Fibroblast of lung (primary cell): ENCODE measurements at places on chromosomes 4 and X. TPM values are rescaled to one million over a fixed set of nuclear protein-coding genes. Genes with fewer than 3 reads are reported as not detected.

DNA sequence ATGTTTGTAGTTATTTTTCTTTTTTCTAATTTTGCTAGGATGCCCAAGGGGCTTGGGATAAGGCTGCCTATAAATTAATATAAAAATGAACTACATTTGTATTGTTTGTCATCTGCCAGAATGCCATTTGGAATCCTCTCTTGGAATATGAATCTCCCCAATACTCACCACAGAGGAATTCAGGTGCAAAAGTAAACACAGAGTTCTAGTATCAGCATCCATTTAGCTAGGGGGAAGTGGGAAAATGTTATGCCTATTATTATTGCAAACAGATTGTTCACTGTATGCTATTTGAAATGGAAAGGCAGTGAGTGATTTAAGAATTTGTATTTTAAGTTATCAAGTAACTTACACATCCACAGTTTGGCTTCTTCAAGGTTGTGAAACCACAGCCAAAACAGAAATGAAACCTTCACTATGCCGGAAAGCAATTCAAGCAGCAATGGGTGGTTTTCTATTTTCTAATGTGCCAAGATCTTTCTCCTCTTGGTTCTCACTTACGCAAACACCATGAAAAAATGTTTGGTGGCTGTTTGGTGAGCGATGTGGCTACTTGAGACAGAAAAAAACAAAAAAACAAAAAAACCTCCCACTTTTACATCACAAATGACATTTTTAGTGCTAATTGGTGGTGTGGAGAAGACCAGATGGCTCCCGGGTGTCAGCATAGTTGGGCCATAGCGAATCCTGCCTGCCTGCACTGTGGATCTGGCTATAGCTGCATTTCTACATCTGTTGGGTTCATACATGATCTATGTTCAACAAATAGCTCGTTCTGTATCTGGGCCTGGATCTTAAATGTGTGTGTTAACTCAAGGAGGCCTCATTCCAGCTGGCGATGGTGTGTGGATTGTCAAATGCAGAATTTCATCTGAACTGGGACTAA lies 200.8 kb upstream of the GIMD1 start:
- no peaks in the 10 kb centered on the region for H3K27me3 ChIP-seq
- no peaks in the 10 kb centered on the region for H3K4me1 ChIP-seq
- peak overlapping the region; percentile 22 for H3K27ac ChIP-seq
- H3K36me3 ChIP-seq: no peaks in the 10 kb centered on the region
- H3K4me3 ChIP-seq: peak overlapping the region; percentile 3

DNA sequence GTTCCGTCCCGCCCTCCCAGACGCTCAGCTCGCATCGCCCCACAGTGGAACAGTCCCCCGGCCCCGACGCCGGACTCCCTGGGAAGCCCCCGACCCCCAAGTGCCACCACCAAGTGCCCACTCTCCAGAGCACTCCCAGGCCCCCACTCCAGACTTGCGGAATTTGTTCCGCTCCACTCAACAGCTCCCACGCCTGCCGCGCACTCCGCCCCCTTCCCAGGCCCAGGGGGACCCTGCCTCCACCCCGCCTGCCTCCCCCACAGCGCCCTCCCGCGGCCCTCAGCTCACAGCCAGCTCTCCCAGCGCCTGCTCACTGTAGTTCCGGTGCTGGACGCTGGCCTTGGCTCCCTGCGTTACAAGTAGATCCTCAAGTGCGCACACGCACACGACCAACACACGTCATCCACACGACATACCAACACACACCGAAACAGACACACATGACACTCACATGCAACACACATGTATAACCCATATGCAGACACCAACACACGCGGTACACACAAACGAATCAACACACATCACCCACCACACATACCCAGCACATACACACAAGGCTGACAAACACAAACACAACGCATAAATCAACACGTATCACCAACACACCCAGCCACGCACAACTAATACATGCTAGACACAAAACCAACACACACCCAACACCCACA lies 8.0 kb downstream of the MSX1 start:
- H3K36me3 ChIP-seq: peaks cover 8% of the 10 kb centered on the region
- H3K4me1 ChIP-seq: no peaks in the 10 kb centered on the region
- no peak for DNase-seq
- H3K27me3 ChIP-seq: peaks cover 74% of the 10 kb centered on the region
- H3K27ac ChIP-seq: no peak overlapping the region

DNA sequence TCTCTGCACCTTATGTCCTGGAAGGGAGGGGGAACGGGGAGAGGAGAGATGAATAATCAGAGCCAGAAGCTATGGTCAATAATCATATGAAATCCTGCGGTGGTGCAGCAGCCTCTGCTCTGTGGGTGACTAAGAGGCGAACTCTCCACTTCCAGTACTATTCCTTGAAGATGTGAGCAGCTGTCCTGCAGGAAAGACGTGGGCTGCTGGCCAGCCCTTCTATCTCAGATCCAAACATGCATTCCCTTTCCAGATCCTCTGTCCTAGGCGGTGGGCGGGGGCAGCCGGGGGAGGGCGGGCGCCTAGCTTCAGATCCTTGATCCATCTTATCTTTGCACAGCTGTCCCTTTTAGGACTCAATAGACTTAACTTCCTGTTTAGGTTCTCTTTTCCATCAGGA lies 34.5 kb downstream of the SPINK2 start:
- DNase-seq: peak; percentile 90
- no peak overlapping the region for H3K27ac ChIP-seq
- H3K4me1 ChIP-seq: no peaks in the 10 kb centered on the region
- H3K27me3 ChIP-seq: peaks cover 3% of the 10 kb centered on the region
- H3K36me3 ChIP-seq: no peaks in the 10 kb centered on the region

DNA sequence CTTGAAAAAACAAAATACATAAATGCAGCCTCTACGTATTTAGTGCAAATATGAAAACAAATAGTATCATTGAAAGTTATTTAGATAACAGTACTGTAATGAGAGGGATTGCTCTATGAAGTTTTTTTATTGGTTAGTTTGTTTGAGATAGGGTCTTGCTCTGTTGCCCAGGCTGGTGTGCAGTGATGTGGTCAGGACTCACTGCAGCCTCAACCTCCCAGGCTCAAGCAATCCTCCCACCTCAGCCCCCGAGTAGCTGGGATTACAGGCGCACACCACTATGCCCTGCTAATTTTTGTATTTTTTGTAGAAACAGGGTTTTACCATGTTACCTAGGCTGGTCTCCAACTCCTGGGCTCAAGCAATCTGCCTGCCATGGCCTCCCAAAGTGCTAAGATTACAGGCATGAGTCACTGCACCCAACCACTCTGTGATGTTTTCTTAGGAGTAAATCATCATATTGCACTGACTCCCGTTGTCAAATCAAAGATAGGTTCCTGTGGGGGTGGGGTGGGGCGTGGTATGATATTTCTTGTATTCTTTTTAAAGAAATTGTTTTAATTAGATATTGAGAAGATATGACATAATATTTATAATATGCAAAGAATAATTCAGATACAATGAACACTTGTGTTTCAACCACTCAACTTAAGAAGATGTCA lies 75.8 kb downstream of the ATG4A start:
- H3K27me3 ChIP-seq: no peaks in the 10 kb centered on the region
- DNase-seq: peak; percentile 55
- no peak overlapping the region for H3K27ac ChIP-seq
- H3K4me3 ChIP-seq: no peak overlapping the region

GRCh38 chr4:102247041-102247440 lies 98.2 kb downstream of the SLC39A8 start:
- no peak overlapping the region for H3K27ac ChIP-seq
- no peaks in the 10 kb centered on the region for H3K27me3 ChIP-seq

DNA sequence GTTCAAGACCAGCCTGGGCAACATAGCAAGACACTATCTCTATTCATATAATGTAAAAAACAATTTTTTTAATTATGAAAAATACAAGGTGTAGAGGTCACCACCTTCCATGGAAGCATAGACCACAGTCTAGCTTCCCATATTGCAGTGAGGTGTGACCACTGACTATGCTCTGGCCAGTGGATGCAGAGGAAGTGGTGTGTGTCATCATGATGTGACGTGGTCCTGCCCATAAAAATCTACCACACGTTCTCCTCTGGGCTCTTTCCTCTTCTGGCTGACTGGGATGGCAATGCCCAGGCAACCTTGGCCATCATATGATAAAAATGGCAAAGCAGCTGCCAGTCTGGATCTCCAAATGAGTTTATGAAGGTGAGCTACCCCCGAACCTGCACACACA lies 65.7 kb downstream of the RBM47 start:
- no peaks in the 10 kb centered on the region for H3K4me1 ChIP-seq
- peak; percentile 37 for DNase-seq
- no peaks in the 10 kb centered on the region for H3K36me3 ChIP-seq
- no peak overlapping the region for H3K27ac ChIP-seq
- H3K27me3 ChIP-seq: no peaks in the 10 kb centered on the region

- H3K36me3 ChIP-seq: no peaks in the 10 kb centered on the region
- H3K4me3 ChIP-seq: no peak overlapping the region
- no peak overlapping the region for H3K27ac ChIP-seq
- no peak for DNase-seq
Measured at GRCh38 chr4:74433541-74434172, 11.3 kb upstream of the AREG start.

- no peaks in the 10 kb centered on the region for H3K27me3 ChIP-seq
- H3K4me3 ChIP-seq: peak within 1 kb of the TSS; percentile 95
- H3K36me3 ChIP-seq: no peaks in the 10 kb centered on the region
Measured at GRCh38 chrX:43656005-43656494, at the start of gene MAOA. MAOA (plus strand) TSS chrX:43656299; CDS start chrX:43656342, 43 bp downstream.

GRCh38 chrX:129790146-129790545 lies 10.4 kb downstream of the SASH3 start:
- H3K27ac ChIP-seq: no peak overlapping the region
- no peaks in the 10 kb centered on the region for H3K4me1 ChIP-seq
- no peaks in the 10 kb centered on the region for H3K27me3 ChIP-seq
- H3K36me3 ChIP-seq: no peaks in the 10 kb centered on the region

DNA sequence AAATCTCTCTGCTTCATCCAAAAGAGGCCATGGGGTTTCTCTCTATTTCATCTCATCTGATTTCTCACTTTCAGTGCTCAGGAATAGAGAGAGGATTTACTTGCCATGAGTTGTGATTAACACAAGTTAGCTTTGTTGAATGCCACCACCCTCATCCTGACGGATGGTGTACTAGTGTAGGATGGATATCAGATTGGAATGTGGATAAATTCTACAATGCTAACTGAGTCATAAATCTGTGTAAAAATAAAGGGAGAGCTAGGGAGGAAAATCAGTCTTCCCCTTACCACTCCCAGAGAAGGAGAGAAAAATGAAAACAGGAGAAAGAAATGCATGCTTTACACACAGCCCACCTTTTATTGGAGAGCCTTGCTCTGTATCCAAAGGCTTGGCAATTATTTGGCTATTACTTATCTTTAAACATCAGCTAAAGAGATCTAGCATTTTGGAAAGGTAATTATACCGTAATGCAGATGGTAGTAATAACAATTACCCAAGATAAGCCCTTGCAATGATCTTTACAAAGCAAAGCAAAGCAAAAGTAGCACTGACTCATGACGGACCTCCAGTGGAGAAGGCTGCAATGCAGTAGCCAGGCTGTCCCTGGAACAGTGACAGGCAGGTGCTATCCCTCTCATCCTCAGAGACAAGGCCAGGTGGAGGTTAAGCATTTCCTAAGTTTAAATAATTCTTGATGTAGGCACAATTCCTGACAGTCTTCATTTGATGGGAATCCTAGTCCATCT lies 306.3 kb upstream of the PPARGC1A start:
- H3K4me3 ChIP-seq: no peak overlapping the region
- H3K4me1 ChIP-seq: no peaks in the 10 kb centered on the region
- DNase-seq: peak; percentile 53
- H3K36me3 ChIP-seq: no peaks in the 10 kb centered on the region
- no peaks in the 10 kb centered on the region for H3K27me3 ChIP-seq
- H3K27ac ChIP-seq: no peak overlapping the region

DNA sequence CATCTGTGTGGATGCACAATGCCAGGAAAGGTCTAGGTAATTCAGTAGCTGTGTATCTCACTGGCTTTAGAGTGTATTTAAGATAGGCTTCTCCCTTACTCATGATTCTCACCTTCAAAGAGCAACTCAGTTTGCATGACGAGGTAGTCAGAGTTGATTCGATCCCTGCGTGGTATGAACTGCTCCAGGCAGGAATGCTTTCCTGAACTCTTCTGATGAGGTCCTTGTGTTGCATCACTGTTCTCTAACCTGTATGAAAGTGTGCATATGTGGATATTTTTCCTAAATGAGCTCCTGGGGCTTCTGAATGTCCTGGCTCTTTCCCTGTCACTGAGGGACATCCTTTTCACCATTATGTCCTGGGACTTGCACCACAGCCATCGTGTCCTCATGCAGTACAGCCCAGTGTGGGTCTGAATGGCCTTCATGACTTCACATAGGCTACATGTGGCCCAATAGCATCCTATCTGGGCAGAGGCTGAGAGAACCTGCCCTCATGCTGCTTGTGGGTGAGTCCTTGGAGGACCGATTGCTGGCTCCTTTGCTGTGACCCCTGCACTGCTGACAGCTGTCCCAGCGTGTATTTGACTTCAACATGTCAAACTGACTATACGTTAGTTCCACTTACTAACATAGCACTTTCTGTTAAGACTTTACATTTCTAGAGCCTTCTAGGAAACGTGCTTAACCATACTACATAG lies 65.3 kb upstream of the WDR1 start:
- no peaks in the 10 kb centered on the region for H3K4me1 ChIP-seq
- no peaks in the 10 kb centered on the region for H3K36me3 ChIP-seq
- H3K27ac ChIP-seq: peak overlapping the region; percentile 13
- no peaks in the 10 kb centered on the region for H3K27me3 ChIP-seq
- H3K4me3 ChIP-seq: no peak overlapping the region

DNA sequence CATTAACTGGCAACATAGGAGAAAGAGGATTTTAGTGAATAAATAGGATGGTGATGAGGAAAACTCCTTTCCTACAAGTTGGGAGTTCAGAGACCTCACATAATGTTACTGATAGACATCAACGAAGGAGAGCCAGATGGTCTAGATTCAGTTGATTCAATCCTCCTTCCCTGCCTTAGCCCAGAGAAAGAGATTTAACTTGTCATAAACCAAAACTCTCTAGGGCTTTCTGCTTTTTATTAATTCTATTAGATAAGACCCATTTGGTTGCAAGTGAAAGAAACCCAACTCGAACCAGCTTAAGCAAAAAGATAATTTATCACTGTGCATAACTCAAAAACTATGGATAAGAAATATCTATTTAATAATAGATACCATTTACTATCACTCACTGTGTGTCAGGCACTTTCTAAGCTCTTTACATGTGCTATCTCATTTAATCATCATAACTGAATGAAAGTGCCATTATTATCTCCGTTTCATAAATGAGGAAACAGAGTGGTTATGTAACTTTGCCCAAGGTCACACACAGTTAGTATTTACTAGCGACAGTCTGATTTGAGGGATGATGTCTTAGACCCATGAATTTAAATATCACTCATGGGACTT lies 4.3 kb upstream of the UNC5C start:
- DNase-seq: no peak
- no peak overlapping the region for H3K4me3 ChIP-seq
- H3K36me3 ChIP-seq: no peaks in the 10 kb centered on the region
- no peaks in the 10 kb centered on the region for H3K4me1 ChIP-seq
- no peak overlapping the region for H3K27ac ChIP-seq
- peaks cover 2% of the 10 kb centered on the region for H3K27me3 ChIP-seq

GRCh38 chr4:83378419-83378818 lies 43.8 kb upstream of the HPSE start:
- DNase-seq: no peak
- no peaks in the 10 kb centered on the region for H3K36me3 ChIP-seq
- no peak overlapping the region for H3K4me3 ChIP-seq
- H3K27me3 ChIP-seq: no peaks in the 10 kb centered on the region
- no peaks in the 10 kb centered on the region for H3K4me1 ChIP-seq

CENPI gene
- total RNA-seq: 4.9 and 11.2 TPM in 2 replicates

SLC39A8 gene
- total RNA-seq: 4.5 and 8.5 TPM in 2 replicates

TCP11X2 gene
- not detected in 2 replicates for total RNA-seq

VCX gene
- total RNA-seq: not detected in 2 replicates

RBM46 gene
- total RNA-seq: under 0.01 TPM in 1 of 2 replicates, not detected in the other

FAM149A gene
- 9.4 and 11.3 TPM in 2 replicates for total RNA-seq
